ENCODE measurements at places on chromosomes 6 and 20.
A peak's percentile ranks its signal among the peaks of the same experiment; 100 is the strongest.

DNA sequence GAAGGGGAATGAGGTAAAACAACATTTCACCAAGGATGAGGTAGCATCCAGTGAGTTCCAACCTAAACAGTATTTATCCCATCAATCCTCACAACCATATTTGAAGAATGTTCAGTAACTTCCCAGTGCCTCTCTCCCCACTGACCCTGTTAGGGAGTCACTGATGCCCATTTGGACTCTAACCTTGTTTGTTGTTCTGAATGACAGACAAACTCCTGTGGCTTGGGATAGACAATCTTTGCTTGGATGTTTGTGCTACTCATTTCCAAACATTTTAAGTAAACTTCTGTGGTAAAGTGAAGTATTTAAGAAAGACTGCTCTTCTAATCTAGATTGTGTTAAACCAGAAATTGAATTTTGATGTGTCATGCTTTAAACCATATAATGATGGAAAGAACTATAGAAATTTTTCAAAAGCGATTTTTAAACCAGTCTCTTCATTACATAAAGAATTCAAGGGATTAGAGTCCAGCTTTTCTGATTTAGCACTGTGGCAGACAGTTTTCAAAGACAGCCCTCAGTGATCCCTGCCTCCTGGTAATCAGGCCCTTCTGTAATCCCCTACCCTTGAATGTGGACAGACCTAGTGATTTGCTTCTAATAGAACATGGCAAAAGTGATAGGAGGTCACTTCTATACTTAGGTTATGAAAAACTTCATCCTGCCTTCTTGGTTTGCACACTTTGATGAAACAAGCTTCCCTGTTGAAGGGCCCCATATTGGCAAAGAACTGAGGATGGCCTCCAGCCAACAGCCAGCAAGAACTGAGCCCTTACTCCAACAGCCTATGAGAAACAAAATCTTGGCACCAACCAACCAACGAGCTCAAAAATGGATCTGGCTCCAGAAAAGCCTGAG lies 191.6 kb downstream of the DST start:
- DNase-seq: no peak

DNA sequence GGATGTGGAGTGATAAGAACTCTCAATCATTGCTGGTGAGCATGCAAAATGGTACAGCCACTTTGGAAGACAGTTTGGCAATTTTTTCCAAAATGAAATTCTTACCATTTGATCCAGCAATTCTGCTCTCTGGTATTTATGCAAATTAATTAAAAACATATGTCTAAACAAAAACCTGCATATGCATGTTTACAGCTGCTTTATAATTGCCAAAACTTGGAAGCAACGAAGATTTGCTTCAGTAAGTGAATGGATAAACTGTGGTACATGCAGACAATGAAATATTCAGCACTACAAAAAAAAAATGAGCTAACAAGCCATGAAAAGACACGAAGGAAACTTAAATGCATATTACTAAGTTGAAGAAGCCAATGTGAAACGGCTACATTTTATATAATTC lies 55.5 kb upstream of the SMLR1 start:
- DNase-seq: no peak

DNA sequence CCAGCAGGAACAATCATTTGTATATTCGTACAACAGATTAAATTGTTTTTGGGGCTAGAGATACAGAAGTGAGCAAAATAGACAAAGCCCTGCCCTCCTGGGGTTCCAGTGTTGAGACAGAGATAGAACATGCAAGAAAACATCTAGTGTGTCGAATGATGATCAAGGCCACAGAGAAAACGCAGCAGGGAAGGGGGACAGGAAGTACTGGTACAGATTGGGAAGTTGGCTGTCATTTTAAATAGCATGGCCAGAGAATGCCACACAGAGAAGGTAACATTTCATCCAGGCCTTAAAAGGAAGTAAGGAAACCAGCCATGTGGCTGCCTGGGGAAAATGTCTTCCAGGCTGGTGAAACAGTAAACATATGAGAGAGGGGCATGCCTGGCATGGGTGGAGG lies 202.6 kb upstream of the MYLIP start:
- no peak for DNase-seq

- no peak for DNase-seq
Observed at GRCh38 chr6:1591243-1591642, 18.5 kb upstream of the FOXC1 start.

DNA sequence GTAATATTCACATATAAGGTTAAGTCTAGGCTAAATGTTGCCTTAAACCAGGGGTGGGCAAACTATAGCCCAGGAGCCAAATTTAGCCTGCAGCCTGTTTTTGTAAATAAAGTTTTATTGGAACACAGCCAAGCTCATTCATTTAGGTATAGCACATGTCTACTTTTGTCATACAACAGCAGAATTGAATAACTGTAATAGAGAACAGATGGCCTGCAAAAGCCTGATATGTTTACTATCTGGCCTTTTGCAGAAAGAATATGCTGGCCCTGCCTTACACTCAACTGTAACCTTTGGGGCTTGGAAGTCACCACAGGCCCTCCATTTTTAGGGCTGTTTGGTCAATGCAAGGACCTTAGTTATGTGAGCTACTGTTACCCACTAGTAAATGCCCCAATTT lies 17.7 kb upstream of the BCLAF1 start:
- DNase-seq: no peak

DNA sequence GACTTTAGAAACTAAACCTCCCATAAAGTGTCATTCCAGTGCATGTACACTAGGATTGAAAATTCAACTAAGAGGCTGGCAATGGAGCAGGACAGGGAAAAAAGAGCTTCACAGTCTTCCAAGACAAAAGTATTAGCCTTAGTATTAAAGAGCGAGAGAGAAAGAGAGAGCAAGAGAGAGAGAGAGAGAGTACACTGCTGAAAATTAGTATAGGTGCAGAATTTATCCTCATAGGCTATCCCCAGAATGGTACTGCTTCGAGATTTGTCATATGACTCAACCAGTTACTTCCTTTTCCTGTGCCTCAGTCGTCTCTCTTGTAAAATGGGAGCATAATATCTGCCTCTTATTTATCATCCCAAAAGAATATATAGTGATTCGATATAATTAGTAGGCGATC lies 543.2 kb upstream of the JARID2 start:
- DNase-seq: no peak

GRCh38 chr6:46781478-46782378 lies 11.5 kb upstream of the MEP1A start:
- DNase-seq: peak; percentile 40
